ENCODE measurements at places on chromosomes 6 and 20. TPM values are rescaled to one million over a fixed set of nuclear protein-coding genes. Genes with fewer than 3 reads are reported as not detected.

DNA sequence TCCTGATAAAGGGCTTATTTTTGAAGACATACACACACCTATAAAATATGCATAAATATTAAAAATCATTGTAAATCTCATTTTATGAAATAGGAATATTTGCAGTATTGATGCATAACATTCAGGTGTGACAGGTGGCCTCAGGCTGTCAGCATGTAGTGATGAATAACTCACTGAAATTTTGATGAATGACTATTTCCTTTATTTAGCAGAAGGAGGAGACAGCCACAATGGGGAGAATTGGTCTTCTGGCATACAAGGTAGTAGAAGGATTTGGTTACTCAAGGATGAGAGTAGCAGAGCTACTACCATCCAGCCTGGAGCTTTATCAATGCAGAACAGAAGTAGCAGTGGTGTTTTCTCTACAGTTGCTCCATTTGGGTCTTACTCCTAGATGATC, 47.2 kb downstream of the RGS17 start:
- no peak for DNase-seq

GRCh38 chr6:45265246-45265645, 62.9 kb upstream of the RUNX2 start:
- no peak for DNase-seq

DNA sequence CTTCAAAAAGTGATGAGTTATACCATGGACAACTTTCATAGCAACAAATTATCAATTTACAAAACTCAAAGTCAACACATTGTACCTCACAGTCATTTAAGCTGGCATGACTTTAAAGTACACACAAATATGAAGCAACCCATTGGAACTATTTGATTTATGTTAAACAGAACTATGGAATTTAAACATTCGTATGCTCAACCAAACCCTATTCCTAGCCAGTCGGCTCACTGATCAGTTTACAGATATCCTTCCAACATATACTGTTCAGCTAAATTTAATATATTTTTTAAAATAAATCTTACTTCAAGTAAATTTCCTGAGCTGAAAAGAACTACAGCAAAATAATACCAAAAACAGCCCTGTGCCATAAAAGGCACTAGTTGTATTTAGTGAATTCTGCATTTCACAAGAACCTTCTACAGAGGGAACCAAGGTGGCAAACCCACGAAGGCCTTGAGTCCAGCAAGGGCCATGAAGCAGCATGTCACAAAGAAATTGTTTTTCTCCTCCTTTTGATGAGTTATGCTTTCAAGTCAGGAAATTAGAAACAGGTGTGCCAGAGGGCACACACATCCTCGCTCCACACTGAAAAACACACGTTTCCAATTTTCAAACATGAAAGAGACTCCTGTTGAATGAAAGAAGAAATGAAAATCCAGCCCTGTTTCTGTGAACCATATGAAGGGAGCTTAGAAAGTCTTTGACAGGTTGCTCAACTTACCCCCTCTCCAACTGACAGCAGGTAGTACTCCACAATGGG, 122.8 kb downstream of the TASP1 start:
- DNase-seq = no peak

GRCh38 chr6:137494281-137494987, at the start of gene OLIG3:
Gene OLIG3 (minus strand): TSS chr6:137494394. CDS start chr6:137494170, 224 bp downstream.
- no peak for DNase-seq

DNA sequence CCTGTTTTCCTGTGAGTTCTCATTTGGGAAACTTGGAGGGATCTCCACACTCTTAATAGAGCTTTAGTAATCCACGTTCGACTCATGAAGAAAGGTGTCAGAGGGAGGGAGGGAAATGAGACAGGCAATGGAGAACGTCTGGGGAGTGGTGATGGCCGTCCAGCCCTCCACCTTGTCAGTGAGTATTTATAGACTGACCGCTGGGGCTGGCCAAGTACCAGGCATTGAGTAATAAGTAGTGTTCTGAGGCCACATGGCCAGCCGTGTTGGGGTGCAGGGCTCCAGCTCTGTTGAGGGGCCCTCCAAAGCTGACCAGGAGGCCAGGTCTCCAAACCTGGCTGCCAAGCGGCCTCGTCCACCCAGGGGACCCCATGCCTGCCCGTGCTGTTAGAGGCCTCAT, 11.3 kb upstream of the DSN1 start:
- no peak for DNase-seq

DNA sequence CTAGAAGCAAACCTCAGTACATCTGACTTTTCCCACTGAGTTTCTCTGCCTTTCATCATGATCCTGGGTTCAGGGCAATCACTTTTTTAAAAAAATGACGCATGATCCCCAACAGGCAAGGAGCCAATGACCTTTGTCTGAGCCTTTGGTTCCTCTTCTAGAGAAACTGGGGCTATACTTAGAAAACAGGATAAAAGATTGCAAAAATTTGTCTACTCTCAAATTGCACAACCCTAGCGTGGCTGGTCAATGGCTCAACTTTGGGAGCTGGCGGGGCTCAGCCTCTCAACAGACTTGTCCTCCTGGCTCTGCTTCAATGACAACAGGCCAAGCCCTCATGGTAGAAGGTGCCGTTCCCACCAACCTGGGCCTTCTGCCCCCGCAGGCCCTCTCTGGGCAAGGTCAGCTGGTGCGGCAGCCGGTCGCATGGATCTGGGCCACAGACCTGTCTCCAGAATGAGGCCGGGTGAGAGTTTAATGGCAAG, 48.7 kb downstream of the PDYN start:
- no peak for DNase-seq

Gene COL12A1
- total RNA-seq = 0.20 TPM

Gene GINS1
- total RNA-seq = 22.1 TPM

Gene PHF10
- total RNA-seq = 25.4 TPM

Gene IBTK
- total RNA-seq = 57.0 TPM

Gene MUCL3
- total RNA-seq = not detected

Measured in NCI-H460 (cell line).